ENCODE measurements at places on chromosomes 16 and 17. TPM values are rescaled to one million over a fixed set of nuclear protein-coding genes. Genes with fewer than 3 reads are reported as not detected.

Gene HOXB13
- total RNA-seq: not detected

Gene KIF19
- 0.81 TPM for total RNA-seq

Gene EME1
- not detected for total RNA-seq

Gene PRR35
- total RNA-seq: not detected

Gene GPR179
- total RNA-seq: not detected

Gene TRPV3
- 0.31 TPM for total RNA-seq

Gene NBR1
- 152 TPM for total RNA-seq

Gene ABAT
- total RNA-seq: 15.6 TPM

Gene SKAP1
- total RNA-seq: 1.8 TPM

Gene TBC1D3B
- total RNA-seq: 3.4 TPM

All from gastroesophageal sphincter (tissue), 4 donors.